ENCODE measurements at places on chromosomes 16 and 17.
A peak's percentile ranks its signal among the peaks of the same experiment; 100 is the strongest.

GRCh38 chr17:62693616-62694409 is 66.3 kb downstream of the MRC2 start:
- no peak for DNase-seq

DNA sequence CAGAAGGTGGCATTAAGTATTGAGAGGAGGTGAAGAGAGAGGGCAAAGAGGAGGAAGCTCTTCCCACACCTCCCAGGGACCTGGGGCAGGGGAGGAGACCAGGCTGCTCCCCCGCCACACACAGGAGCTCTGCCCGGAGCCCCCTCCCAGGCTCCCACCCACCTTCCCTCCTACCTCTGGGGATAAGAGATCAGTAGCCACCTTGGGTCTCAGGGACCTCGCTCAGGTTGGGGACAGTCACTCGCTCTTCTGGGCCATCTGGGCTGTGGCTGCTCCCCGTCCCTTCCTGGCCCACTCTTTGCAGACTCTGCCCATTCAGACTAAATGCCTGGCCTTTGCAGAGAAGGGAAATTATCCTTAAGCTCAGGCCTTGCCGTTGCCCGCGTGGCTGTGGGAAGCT is 14.9 kb upstream of the C16orf74 start:
- DNase-seq, result no peak

DNA sequence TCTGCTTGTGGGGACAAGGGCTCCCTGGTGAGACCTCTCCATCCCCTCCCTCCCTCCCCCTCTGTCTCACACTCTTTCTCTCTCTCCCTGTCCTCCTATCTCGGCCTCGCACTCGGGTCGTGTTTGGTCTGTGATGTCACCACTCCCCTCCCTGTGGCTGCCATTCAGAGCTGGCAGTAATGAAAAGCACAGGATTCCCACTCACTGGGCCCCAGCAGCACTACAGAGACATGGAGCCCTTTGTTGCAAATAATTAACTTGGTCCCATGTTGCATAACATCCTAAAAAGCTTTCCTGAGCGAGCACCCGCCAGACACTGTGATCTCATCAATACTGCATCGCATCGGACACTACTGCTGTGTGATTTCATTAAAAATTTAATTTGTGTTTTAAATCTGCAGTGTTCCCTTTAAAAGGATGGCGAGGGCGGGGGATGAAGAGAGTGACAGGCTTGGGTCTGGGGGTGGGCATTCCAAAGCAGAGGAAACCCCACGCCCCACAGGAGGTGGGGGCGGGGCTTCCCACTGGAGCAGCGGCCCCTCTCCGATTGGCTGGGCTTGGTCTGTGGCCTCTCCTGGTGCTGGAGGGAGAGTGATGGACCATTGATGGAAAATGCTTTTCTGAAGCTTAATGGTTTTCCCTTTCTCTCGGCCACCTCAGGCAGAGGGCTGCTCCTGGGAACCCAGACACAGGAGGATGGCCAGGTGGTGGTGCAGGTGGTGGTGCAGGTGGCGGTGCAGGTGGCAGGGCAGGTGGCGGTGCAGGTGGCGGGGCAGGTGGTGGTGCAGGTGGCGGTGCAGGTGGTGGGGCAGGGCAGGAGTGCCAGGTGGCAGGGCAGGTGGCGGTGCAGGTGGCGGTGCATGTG is 15.3 kb upstream of the NPTX1 start:
- DNase-seq, result no peak

GRCh38 chr16:78523212-78523985 is 423.9 kb downstream of the WWOX start:
- DNase-seq, result no peak

DNA sequence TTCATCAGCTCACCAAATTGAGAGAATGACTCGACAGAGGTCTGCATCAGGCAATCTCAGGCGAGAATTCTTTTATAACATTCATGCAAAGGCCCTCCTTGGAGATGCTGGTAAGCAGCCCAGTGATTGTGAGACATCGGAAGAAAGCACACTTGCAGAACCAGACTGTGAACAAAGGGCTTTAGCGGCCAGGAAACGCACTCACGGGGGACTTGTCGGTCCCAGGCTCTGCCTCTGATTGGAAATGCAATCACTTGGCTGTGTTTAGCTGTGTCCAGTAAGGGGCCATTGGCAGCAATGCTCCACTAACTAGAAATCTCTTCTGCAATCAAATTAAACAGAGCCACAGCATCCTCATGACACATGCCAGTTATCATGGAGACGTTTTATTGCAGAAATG is 226.7 kb upstream of the CDH13 start:
- DNase-seq, result no peak

DNA sequence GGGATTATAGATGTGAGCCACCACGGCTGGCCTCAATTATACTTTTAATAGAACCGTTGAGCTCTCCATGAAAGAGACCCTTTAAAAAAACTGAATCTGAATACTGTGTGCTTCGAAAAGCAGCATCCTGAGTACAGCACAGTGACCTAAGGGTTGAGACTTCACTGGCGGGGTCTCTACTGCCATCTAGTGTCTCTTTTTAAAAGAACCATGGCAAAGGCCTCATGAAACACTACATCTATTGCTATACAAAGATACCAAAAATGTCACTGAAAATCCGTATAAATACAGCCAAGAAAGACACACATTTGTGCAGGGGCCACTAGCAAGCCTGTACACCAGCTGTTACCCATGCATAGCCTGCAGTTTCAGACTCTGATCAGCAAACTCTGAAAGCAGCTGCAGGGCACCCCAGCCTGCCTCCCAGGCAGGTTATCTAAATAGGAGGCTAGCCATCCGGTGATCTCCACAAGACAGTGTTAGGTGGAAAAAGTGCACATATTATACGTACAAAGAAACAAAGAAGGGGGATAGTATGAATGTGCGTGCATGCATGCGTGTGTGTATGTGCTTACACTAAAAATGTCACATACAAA is 35.3 kb downstream of the NPLOC4 start:
- DNase-seq, result peak; percentile 9

- no peak for DNase-seq
Observed at GRCh38 chr16:85497622-85498314, 115.4 kb upstream of the GSE1 start.

DNA sequence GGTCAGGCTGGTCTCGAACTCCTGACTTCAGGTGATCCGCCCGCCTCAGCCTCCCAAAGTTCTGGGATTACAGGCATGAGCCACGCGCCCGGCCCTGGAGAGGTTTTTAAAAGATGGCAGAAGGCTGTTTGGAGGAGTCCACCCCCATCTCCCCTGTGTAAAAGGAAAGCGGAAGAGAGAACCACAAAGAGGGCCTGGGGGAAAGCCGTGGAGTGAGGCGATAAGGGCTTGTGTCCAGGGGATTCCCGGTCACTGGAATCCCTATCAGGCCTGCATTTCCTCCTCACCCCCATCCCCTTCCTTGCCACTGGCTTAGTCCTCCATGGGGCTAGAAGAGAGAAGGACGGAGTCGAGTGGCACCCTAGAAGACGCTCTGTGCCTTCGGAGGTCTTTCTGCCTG is at the start of gene GP1BA:
GP1BA (plus strand) TSS at position 315 of the 400 bp plus-strand sequence. CDS start 328 bp downstream, outside the sequence.
- DNase-seq, result no peak

DNA sequence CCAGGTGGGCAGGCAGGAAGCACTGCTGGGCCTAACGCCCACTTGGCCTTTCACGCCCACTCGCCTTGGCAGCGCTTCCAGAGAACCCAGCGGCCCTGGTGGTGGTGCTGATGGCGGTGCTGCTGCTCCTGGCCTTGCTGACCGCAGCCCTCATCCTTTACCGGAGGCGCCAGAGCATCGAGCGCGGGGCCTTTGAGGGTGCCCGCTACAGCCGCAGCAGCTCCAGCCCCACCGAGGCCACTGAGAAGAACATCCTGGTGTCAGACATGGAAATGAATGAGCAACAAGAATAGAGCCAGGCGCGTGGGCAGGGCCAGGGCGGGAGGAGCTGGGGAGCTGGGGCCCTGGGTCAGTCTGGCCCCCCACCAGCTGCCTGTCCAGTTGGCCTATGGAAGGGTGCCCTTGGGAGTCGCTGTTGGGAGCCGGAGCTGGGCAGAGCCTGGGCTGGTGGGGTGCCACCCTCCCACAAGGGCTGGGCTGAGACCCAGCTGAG is 64.7 kb downstream of the MRC2 start:
- DNase-seq, result no peak

DNA sequence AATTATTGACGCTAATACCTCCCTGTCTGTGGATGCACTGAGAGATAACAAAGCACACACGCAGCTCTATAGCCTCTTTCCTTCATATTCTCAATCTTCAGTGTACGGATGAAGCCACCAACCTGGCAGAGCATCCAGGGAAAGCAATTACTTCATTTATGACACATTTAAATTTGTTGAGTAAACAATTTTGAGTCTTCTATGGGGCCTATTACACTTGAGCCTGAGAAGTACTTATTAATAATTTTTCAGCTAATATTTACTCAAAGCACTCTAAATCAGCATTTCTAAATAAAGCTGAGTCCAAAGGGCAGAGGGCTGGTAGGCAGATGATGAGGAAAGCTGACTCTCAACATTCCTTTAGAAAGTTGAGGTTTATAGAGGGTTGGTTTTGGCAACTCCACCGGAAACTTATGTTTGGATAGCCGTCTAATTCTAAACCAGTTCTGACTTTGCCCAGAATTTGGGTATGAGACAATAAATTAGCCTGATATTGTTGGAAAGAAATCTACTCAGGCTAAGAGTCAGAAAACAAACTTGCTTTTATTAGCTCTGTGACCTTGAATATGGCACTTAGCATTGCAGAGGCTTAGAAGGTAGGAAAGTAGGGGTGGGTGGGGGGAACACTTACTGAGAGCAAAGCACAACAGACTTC is 643.5 kb downstream of the CDH11 start:
- DNase-seq, result no peak

DNA sequence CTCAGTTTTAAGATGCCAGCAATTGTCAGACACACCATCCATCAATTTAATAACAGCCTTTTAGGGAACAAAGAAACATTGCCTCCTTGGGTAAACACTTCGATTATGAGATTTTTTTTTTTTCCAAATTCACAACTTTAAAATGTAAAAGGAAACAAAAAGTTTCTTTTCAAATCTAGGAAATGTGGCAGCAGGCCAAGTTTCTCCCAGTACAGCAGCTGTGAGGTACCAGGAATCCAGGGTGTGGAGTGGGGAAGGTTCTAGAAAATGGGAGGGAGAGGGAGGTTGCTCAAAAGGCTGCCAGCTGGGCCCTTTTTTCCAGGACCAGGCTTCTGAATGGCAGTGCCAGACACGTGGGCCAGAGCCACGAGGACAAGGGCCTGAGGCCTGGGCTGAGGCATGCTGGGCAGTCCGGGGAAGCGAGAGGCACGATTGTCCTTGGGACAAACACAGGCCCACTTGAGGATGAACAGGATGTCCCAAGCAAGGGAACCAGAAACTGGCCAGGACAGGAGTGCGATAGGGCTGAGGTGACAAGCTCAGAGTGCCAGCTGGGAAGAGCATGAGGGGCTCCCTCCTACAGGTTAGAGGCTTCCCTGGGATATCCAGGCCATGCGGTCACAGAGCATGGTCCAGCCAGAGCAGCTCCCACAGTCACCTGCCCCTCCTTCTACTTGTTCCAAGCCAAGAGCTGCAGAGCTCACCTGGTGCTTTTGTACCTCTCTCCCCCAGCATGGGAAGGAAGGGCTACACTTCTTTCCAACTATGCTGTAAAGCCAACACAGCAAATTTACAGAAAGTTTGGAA is 215.1 kb downstream of the KATNIP start:
- no peak for DNase-seq

DNA sequence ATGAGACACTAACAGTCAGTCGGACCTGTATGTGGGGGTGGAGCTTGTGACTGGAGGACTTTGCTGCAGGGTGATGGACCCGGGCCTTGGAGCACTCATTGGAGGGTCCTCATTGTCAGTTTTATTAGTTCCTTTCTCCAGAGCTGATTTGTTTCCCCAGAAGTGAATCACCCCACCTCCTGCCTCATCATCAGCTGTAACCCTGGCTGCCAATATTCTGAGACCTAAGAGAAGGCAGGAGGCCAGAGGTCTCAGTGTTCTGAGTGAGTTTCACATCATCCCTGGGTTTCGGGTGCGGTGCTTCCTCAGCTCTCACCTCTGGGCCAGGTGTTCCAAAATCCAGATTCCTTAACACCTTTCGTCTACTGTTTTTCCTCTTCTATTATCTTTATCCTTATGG is 49.9 kb upstream of the KIFC3 start:
- no peak for DNase-seq

DNA sequence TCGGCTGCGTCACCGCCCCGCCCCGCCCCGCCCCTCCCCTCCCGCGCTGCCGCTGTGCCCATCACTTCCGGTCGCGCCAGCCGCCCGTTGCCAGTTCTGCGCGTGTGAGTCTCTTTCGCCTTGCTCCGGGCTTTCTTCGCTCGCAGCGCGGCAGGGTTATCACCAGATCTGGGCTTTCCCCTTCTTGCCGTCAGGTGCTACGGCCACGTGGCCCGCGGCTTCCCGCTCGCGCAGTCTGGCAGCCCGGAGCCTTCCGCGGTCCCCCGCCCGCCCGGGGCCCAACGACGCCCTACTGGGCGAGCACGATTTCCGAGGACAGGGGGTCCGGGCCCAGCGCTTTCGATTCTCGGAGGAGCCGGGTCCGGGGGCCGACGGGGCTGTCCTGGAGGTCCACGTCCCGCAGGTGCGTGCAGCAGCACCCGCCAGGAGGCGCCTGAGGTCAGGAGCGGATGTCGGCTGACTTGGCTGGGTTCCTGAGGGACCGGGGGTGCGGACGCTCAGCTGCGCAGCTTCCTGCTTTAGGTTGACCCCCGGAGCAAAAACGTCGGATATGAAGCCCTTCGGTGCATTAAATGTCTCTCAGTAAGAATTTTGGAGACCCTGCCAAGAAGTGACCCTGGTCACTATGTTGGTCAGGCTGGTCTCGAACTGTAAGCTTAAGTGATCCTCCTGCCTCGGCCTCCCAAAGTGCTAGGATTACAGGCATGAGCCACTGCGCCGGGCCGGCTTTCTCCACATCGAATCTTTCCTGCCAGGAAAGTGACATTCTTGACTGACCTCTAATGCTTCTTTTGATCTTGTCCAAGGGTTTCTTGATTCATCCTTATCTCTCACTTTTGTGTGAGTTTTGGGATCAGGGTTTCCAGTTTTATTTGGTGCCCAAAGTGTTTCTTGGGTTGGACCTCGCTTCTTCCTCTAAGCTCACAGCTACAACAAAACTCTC is at the start of gene METTL23:
METTL23 (plus strand) TSS at position 64 of the 943 bp plus-strand sequence. CDS start 2,872 bp downstream, outside the sequence.
- DNase-seq, result peak; percentile 61

- DNase-seq, result no peak
Observed at GRCh38 chr17:38982858-38983746, 15.9 kb upstream of the FBXO47 start.

GRCh38 chr17:80009391-80010282 is 26.0 kb downstream of the TBC1D16 start:
- no peak for DNase-seq

GRCh38 chr16:10601444-10602408 is 21.3 kb upstream of the EMP2 start:
- no peak for DNase-seq

DNA sequence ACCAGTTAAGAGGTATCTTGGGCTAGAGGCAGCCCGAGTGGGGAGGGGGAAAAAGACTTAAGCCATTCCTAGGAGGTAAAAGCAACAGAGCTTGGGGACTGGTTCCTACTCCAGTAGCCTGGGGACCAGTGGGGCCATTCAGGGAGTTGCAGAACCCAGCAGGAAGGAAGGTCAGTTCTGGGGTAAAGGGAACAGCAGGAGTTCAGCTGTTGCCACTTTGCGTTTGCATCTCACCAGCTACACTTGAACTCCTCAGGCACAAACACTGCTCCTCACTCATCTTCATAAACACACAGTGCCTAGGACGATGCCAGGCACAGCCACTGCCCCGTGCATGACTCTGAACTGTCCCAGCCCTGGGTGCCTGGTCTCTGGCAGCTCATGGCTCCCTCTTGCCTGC is 4.0 kb downstream of the HAP1 start:
- DNase-seq, result no peak
